ENCODE measurements at places on chromosomes 7 and 10. TPM values are rescaled to one million over a fixed set of nuclear protein-coding genes. Genes with fewer than 3 reads are reported as not detected.

The EMX2 gene
- 22.7 TPM for total RNA-seq

The AKR1D1 gene
- 0.28 TPM for total RNA-seq

- peak; percentile 62 for DNase-seq
Measured at GRCh38 chr10:53601260-53601875, 828.8 kb upstream of the MBL2 start.

DNA sequence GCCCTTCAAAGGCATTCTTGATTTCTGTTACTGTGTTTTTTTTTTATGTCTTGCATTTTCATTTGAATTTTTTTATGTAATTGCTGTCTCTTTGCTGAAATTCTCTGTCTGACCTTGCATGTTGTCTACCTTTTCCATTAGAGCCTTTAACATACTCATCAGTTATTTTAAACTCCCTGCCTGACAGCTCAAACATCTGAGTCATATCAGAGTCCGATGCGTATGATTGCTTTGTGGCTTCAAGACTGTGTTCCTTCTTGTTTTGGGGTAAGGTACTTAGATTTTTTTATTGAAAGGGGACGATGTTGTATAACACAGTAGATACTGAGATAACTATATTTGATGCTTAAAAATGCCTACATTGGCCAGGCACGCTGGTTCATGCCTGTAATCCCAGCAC lies 9.7 kb upstream of the TARP start:
- DNase-seq, result no peak

DNA sequence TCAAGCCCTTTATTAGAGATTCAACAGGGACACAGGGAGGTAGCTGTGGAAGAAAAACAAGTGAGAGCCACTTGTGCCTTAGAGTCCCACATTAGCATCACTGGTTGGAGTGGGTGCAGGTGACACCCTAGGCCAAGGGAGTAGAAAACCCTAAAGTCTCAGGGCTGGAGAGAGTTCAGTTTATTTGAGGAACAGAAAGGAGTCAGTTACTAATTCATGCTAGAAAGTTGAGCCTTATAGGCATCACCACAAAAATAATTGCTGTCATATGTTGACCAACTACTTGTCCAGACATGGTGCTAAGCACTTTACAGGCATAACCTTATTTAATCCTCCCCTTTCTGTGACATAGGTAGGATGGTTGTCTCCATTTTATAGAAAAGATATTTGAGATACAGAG lies 20.9 kb upstream of the ACSL5 start:
- no peak for DNase-seq

GRCh38 chr10:72315611-72316385 lies 38.9 kb downstream of the DNAJB12 start:
- no peak for DNase-seq

DNA sequence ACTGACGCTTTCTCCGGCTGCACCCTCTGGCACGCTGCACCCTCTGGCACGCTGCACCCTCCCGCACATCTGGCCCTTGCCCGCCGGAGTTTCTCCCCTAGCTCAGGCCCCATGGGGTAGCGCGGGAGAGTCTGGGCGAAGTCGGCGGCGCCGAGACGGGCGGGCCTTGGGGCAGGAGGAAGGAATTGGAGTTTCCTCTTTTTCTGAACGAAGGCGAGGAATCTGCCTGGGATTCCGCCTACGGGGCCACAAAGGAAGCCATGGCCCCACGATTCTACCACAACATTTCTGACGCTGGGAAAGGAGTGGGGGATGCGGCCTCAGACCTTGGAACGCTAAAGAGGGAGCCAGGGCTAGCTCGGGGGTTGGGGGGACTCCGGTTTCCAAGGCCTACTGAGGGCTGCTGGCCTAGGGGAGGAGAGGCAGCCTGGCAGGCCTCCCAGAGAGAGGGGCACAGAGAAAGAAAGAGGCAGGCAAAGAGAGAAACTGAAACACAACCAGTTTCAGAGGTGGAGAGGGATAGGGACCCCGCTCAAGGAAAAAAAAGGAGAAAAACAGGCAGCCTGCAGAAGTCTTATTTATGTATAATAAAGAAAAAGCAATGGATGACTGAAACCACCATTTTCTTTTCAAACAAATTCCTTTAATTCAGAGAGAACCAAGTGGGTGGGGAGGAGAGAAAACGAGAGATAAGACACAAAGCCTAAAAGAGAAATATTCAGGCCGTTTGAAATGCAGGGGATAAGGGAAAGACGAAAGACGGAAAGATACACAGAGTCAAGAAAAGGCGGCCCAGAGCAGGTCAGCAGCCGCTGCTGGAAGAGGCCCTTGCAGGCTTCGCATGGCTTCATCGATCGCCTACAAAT lies 4.3 kb downstream of the TLX1 start:
- DNase-seq, result no peak

DNA sequence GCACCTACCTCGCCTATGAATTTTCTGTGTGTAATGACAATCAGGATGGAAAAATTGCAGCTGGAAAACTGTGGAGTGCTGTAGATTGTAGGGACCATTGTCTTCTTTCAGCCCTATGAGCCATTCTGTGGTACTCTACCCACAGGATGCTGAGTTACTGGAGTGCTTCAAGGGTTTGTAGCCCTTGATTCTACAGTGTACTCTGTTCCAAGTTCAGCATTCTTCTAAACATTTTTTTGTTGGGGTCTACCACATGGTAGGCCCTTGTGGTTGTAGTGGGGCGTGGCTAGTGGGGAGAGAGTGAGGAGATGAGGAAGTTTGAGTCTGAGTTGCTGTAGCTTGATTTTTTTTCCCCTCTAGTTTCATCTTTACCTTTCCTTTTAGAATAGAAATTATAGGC lies 33.5 kb downstream of the REEP3 start:
- no peak for DNase-seq

DNA sequence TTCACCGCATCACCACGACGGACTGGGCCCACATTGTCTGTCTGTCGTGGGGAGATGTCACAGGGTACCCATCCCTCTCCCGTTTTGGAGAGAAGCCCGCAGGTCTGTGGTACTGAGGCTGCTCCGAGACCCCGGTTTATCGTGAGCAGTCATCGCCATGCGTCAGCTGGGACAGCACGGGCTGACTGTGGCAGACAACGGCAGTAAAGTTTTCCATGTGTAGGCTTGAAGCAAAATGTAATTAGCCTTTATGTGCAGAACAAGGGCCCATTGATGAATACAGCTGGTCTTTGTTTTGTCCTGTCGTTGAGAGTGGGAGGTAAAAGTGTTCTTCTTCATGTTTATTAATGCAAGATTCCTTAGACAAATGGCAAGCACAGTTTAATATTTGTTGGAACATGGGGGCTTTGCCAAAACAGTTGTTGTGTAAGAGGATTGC lies 167.4 kb upstream of the SH2B2 start:
- DNase-seq, result no peak

DNA sequence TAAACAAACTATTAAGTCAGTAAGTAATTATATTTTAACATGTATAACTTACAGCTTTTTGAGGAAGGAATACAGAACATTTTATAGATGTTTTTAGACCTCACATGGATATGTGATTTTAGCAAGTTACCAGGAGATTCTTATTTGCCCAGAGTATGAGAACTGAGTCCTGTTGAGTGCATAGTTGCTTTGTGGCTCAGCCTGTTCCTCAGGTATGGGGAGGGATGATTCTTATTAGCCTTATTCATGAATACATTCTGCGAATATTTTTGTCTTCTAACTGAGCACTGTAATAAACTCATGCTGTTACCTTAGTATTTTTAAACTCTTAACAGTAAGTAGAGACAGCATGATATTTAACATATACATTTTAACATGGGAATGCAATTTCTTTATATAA lies 17.9 kb downstream of the BTAF1 start:
- no peak for DNase-seq

- DNase-seq, result no peak
Measured at GRCh38 chr7:23234569-23235296, 11.8 kb upstream of the GPNMB start.

GRCh38 chr10:29857843-29858701 lies 201.3 kb downstream of the JCAD start:
- peak; percentile 86 for DNase-seq

DNA sequence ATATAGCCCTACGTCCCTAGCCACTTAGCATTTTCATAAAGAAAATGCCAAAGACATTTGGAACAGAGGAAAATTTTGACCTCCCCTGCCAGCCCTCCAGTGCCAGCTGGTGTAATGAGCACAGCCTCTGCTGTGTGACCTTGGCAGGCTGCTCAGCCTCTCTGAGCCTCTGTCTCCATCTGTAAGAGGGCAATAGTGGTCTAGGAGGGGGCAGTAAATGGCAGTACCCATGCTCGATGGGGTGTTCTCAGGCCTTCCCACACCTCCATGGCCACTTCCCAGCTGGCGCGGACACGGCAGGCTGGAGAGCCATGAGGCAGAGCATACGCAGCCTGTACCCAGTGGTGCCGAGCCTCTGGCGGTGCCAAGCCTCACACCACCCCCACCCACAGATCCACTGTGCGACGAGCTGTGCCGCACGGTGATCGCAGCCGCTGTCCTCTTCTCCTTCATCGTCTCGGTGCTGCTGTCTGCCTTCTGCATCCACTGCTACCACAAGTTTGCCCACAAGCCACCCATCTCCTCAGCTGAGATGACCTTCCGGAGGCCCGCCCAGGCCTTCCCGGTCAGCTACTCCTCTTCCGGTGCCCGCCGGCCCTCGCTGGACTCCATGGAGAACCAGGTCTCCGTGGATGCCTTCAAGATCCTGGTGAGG lies 24.0 kb upstream of the CSGALNACT2 start:
- DNase-seq, result no peak

- DNase-seq, result no peak
Measured at GRCh38 chr7:38312821-38313220, 39.4 kb upstream of the TARP start.

DNA sequence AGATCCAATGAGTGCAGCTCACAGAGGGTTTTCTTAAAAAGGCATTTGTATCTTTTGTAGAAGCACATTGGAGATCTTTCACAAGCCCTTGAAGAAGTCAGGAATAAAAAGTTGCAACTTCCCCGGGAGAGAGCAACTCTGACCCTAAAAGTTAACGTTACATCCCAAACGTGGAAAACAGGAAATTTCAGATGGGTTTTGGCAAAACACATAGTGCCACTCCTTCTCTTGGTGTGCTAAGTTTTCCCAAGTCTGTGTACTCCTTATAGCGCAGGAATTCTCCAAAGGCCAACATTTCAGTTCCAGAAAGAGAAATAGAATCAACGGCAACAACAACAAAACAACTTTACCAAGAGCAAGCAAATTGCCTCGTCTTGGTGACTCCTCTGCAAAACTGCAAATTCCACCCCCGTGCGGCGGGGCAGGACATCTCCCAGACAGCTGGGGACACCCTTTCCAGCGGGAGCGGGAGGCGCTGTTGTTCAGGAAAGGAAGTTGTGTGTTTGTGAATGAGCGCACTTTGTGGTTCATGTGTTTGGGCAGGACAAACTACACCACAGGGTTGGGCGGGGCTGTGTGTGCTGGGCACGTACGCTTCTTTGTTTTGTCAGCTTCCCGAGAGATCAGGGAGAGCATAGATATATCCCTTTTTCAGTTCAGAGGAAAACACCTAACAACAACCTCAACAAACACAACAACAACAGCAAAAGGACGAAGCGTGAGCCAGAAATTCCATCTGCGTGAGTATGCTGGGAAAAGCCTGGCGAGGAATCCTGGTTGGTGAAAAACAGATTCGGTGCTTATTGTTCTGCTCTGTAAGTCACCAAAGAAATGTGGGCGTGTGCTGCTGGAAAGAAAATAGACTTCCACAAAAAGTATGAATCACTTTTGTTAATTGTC lies 294.7 kb upstream of the PITRM1 start:
- peak; percentile 32 for DNase-seq

GRCh38 chr10:1310271-1310789 lies 254.1 kb downstream of the WDR37 start:
- peak; percentile 36 for DNase-seq

DNA sequence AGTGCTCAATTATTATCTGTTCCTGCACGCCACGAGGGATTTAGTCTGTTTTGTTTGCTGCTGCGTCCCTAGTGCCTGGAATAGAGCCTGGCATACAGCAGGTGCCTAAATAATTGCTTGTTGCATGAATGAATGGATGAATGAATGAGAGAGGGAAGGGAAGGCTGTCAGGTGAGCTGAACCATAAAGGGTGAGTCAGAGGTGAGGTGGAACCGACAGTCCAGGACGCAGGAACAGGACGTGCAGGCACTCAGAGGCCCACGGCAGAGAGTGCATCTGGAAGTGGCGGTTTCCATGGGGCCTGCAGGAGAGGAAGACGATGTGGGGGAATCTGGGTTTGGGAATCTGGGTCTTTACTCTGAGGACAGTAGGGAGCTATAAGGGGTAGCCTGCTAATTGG lies 17.7 kb upstream of the PPIF start:
- DNase-seq, result no peak

DNA sequence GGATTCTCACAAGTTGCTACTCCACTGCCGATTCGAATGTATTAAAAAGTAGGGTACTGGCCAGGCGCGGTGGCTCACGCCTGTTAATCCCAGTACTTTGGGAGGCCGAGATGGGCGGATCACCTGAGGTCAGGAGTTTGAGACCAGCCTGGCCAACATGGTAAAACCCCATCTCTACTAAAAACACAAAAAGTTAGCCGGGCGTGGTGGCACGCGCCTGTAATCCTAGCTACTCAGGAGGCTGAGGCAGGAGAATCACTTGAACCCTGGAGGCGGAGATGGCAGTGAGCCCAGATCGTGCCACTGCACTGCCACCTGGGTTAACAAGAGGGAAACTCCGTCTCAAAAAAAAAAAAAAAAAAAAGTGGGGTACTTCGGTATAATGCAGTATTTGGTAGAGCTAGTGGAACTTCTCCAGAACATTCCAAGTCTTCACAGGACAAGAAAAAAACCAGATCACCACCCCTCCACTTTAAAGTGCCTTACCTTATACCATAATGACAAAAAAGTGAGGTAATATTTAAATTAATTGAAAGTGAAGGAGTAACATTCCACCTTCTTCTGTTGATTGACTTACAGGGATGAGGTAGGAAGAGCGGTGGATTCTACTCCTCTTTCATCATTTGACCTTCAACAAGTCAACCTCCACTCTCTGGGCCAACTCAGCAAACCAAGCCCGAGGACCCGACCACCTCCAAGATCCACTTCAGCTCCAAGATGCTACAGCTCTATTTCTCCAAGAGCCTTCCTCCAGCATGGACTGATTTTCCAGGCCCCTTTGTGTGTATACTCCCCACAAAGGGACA lies 2.0 kb downstream of the BAZ1B start:
- DNase-seq, result peak; percentile 24

DNA sequence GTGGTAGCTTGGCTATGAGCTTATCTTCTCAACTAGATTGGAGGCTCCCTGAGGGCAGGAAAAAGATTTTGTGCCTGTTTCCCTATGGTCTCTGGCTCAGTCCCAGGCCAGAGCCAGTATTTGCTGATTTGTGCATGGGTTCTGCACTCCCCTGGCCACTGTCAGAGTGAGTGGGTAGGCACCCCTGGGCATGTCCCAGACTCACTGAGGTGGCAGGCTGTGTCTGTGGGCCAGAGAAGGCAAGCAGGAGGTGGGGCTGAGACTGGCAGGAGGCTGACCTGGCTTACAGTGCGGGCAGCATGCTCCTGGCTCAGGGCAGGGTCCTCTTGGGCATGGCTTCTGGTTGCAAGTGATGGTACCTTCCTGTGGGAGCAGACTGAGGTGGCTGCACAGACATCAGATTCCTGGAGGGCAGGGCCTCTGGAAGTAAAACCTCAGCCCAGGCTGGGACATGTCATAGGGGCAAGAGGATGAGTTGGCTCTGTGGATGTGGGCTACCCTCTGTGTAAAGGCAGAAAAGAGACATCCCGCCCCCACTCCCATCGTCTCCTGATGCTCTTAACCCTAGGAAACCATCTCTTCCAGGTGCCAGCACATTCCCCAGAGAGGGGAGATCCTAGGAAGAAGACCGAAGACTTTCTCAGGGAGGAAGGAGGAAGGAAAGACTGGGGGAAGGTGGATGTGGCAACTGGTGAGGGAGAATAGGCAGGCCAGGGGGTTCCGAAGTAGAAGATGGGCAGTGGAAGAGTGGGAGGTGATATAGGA lies 4.3 kb downstream of the KCP start:
- DNase-seq, result no peak

GRCh38 chr10:28991333-28992270 lies 297.3 kb upstream of the LYZL1 start:
- peak; percentile 66 for DNase-seq

Measured in neural progenitor cell (in vitro differentiated cells).